ENCODE measurements at places on chromosomes 11 and 22.

GRCh38 chr11:10488121-10488933 lies 33.3 kb downstream of the AMPD3 start:
- DNase-seq, result peak; percentile 59

DNA sequence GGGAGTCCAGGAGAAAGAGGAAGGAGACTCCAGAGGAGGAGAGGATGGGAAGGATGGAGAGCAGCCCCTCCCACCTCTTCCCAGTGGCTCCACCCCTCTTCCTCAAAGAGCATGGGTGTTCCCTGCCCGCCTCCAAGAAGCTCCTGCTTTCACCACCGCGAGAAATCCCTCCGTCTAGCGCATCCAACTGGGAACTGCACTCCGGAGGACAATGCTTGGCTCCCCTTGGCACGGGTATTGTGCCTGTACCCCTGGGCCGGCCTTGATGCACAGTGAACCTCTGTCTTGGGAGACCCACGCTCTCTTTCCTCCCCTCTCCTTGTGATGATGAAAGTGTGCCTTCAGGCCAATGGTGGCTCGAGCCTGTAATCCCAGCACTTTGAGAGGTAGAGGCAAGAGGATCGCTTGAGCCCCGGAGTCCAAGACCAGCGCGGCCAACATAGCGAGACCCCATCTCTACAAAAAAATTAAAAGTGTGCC lies 14.9 kb upstream of the ADA2 start:
- peak; percentile 88 for DNase-seq

- peak; percentile 76 for DNase-seq
Measured at GRCh38 chr11:34358728-34359547, 1.1 kb upstream of the ABTB2 start.

GRCh38 chr11:75592715-75593114 lies 30.7 kb downstream of the SERPINH1 start:
- DNase-seq, result no peak

DNA sequence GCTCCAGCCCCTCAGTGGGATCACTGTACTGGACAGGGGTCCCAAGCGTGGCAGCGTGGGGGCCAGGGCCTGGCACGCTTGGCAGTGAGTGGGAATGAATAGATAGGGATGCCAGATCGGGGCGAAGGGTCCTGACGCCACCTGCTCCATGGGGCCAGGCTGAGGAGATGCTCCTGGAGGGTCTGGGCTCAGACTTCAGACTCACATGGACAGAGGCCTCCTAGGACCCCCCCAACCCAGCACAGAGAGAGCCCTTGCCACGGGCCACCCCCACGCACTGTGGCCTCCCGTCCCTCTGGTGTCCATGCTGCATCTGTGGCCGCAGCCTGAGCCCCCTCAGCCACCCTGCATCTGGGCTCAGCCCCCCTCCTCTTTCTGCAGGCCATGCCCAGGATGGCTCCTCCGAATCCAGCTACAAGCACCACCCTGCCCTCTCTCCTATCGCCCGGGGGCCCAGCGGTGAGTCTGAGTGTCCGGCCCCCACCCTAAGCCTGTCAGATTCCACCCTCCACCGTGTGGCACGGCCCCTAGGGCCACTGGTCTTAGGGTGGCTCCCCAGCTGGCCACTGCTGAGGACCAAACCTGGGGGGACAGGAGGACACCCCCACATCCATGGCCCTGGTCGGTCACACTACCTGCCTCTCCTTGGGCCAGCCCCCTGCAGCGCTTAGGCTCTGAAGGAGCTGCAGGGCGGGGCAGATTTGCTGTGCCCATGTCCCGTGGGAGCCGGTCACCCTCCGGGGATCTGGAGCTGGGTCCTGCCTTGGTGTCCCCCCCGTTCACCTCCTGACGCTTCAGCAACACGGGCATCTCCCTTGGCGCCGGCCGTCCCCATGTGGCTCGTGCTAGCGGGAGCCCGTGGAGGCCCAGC lies 2.7 kb downstream of the MUC5AC start:
- DNase-seq, result no peak

GRCh38 chr22:36982136-36982535 lies 37.1 kb downstream of the TST start:
- peak; percentile 24 for DNase-seq

DNA sequence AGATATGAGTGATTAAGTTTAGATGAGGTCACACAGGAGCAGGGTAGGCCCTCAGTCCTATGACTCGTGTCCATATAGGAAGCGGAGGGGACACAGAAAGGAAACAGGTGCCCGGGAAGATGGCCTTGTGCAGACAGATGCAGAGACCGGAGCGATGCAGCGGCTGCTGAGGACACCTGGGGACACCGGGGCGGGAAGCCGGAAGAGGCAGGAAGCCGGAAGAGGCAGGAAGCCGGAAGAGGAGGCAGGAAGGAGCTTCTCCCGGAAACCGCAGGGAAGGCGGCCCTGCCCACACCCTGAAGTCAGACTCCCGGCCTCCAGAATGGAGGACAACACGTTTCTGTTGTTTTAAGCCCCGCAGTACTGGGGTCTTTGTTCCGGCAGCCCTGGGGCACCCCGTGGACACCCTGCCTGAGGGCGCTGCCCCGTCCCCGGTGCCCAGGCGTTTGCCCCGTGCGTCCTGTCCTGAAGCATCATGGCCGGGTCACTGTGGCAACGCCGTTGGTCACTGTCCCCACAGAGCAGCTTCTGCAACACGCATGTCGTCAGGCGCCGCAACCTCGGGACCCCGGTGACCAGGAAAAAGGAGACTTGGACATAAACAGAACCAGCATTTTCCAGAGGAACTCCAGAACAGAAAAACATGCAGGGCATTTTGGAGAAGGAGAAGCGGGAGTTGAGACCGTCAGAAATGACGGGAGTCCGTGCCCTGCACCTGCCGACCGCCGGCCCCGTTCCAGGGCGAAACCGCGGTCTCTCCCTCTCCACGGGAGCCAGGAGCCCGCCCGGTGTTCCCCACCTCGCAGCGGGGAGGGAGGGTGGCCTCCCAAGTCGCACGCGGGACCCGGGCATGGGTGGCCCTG lies 103.4 kb downstream of the BRD1 start:
- peak; percentile 46 for DNase-seq

- peak; percentile 68 for DNase-seq
Measured at GRCh38 chr22:41687901-41688364, 734 bp downstream of the SNU13 start.

GRCh38 chr11:134497586-134497985 lies 85.5 kb upstream of the B3GAT1 start:
- no peak for DNase-seq

DNA sequence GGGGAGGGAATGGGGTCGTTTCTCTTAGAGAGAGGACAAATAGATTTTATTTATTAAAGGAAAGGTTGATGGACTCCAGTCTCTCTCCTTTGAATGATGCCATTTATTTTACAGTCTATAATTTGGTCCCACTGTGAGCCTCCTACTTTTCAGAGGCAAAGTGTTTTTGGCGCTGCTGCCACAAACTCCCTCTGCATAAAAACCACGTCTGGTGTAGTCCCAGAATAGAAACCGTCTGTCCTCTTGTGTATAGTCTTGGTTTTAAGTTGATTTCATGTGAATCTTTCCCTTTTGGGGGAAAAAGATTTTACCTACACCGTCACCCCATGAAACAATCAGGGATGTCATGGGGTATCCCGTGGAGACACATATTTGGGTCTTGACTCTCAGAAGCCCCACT lies 143.6 kb upstream of the SEZ6L start:
- DNase-seq, result peak; percentile 14

GRCh38 chr11:61972672-61973475 lies 5.4 kb upstream of the FTH1 start:
- peak; percentile 71 for DNase-seq

DNA sequence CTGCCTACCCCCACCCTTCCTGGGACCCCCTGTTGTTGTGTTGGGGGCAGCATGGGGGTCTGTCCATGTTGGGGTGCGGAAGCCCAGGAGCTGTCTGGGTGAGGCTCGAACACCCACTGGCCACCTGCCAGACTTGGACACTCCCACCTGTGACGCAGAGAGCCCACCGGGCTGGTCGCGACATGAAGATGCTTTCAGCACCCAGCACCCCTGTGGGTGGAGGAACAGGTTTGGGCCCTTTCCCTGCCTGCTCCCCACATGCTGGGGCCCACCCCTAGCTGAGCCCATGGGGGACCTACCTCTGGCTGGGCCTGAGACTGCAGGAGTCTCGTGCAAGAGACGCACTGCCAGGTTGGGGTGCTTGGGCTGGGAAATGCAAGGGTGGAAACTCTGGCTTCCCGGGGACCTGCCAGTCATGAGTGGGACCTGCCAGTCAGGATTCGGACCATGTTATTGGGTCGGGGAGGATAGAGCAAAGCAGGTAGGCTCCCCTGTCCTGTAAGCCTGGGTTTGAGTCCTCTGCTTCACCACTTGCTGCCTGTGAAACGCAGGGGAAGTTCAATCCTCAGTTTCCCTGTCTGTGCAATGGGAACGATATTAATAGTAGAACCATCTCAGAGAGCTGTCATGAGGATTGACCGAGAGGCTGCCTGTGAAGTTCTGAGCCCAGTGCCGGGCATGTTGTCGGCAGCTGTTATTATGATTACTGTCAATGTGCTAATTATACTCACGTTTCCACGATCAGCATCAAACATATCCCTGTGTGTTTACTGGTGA lies 24.1 kb downstream of the KIAA1671 start:
- DNase-seq, result no peak

DNA sequence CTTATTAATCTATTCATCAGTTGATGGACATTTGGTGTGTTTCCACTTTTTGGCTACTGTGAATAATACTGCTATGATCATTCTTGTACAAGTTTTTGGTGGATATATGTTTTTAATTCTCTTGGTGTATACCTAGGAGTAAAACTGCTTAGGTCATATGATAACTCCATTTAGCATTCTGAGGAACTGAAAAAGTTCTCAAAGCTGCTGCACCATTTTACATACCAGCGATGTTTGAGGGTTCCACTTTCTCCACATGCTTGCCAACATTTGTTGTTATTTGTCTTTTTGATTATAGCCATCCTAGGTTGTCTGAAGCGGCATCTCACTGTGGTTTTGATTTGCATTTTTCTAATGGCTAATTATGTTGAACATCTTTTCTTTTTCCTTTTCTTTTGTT lies 4.1 kb upstream of the ACER3 start:
- no peak for DNase-seq

- DNase-seq, result peak; percentile 44
Measured at GRCh38 chr11:69215784-69216415, 60.2 kb downstream of the SMIM38 start.

DNA sequence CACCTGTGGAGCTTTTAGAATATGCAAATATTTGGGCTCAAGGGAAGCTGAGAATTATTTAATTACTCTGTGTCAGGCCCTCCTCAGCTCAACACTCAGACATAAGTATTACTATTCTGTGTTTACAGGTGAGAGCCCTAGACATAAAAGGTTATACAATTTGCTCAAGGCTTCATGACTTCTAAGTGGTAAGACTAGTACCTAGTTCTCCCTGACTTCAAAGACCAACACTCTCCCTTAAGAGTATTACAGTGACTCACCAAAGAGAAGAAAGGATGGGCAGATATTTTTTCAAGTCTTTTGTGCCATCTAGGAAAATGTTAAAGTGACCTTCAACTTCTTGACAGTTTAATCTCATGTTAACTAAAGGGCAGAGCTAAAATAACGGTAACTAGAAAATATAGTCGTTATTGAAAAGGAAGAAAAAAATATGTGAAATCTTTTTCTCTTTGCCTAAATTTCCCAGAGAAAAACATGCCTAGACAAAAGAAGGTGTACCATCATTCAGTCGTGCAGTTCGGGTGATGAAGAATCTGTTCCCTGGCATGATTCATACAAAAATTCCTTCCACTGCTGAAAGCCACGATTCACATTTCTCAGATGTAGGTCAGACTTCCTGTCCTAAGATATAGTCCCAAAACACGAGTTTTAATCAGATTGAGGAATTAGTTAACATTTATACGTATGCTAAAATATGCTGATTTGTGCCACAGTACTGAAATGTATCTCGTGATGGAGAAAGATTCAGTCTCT lies 849.1 kb upstream of the API5 start:
- DNase-seq, result no peak

DNA sequence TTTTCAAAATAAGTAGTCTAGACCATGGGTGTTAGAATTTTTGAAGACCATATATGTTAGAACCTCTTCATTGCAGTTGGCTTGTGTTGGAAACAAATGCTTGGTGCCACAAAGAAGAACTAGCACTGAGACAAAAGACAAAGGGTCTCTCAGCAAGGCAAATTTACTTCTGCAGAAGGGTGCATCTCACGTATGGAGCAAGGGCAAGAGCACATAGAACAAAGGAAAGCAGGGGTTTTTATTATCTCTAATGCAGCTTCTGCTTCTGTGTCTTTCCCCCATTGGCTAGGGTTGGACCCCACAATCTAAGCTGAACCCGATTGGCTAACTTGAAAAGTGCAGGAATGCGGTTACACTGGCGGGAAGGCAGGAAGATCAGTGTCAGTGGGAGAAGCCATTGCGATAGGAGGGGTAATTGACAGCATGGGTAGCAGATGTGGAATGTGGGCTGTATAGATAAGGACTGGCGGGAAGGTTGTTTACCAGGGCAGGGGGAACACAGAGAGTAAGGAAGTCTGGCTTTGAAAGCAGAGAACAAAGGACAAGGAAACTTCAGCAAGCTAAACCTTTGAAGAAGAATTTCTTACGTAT lies 9.2 kb upstream of the RBMXL2 start:
- DNase-seq, result peak; percentile 81

DNA sequence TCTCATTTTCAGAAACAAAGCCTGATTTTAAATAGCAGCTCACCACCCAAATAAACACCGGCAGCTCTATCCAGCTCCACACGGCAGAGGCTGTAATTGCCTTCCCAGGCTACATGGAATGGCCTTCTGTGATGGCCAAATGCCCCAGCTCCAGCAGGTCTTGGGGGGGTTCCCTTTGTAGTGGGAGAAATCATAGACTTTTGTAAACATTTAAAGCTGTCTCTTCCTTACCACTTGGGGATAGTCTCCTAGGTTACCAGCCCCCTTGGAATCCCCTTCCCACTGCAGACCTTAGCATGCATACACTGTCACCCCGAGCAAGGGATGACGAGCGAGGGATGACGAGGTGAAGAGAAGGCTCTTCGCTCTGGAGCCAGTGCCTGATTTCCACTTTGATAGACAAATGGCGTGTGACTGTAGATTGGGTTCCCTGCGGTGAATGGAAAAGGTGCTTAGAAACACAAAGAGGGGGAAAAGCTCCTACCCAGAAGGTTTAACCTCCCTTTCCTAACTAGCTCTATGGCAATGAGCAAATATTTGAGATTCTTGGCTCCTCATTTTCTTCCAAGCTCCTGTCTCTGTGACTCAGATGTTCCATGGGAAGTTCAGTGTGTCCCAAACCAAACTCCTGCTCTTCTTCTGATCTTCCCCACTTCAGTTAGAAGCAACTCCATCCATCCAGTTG lies 108.0 kb upstream of the CADM1 start:
- no peak for DNase-seq

GRCh38 chr11:10606536-10607208 lies 38.2 kb upstream of the LYVE1 start:
- DNase-seq, result peak; percentile 10

- DNase-seq, result no peak
Measured at GRCh38 chr11:726278-727220, 20.5 kb downstream of the EPS8L2 start.

- no peak for DNase-seq
Measured at GRCh38 chr11:30984442-30984816, 385.1 kb downstream of the DCDC1 start.

GRCh38 chr11:83007909-83008580 lies 63.7 kb downstream of the RAB30 start:
- DNase-seq, result peak; percentile 82

GRCh38 chr11:115409691-115410220 lies 94.5 kb downstream of the CADM1 start:
- DNase-seq, result no peak
